Inflammatory macrophage (primary cell): ENCODE measurements at places on chromosomes 16 and 17.

DNA sequence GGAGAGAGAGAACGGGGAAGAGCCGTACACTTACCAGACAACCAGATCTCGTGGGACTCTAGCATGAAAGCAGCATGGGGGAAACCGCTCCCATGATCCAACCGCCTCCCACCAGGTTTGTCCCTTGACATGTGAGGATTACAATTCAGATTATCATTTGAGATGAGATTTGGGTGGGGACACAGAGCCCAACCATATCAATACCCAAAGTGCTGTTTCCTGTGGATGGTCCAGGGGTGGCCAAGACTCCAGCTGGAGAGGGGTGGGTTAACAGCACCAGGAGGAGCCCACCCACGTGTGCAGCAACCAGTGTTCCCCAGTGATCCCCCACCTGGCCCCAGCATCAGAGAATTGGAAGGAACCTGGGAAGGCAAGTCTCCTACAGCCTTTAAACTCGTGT lies 50.2 kb upstream of the CMIP start:
- DNase-seq = no peak

DNA sequence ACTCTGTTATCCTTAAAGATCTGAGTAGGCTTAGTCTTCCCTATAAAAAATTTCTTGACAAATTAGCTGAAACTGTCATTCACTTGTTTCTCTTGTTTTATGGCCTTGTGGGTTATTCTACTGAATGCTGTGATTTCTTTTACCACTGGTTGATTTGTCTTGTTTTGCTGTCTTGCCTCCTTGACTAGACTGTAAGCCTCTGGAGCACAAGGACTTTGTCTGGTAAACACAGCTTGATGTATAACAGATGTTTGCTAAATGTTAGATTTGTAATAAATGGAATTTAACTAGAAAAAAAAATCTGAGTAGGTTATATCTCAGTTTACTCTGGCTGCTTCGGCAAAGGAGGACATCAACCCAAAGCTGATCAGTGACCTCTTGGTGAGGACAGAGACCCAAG lies 21.6 kb downstream of the VAC14 start:
- no peak for DNase-seq

GRCh38 chr16:71894229-71894920 lies 956 bp upstream of the IST1 start:
- peak; percentile 66 for DNase-seq

GRCh38 chr16:73049511-73049910 lies 1.6 kb upstream of the ZFHX3 start:
- DNase-seq = no peak

DNA sequence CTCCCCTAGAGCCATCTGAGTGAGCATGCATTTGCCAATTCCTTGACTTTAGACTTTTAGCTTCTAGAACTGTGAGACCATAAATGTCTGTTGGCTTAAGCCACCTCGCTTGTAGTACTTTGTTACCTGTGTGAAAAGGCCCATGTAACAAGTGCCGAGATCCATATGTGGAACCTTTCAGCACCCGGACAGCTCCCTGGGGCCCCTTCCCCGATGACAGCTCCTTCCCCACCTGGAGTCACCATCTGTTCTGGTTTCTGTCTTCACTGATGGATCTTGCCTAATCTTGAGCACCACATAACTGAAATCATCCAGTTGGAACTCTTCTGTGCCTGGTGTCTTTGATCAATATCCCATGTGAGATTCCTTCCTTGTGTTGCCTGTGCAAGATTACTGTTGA lies 78.9 kb upstream of the EEF2KMT start:
- no peak for DNase-seq

GRCh38 chr17:28133562-28133970 lies 91.1 kb downstream of the NLK start:
- no peak for DNase-seq

GRCh38 chr17:33674685-33675084 lies 381.6 kb upstream of the ASIC2 start:
- DNase-seq = peak; percentile 49

GRCh38 chr16:62863139-62863538 lies 826.9 kb upstream of the CDH8 start:
- DNase-seq = no peak

DNA sequence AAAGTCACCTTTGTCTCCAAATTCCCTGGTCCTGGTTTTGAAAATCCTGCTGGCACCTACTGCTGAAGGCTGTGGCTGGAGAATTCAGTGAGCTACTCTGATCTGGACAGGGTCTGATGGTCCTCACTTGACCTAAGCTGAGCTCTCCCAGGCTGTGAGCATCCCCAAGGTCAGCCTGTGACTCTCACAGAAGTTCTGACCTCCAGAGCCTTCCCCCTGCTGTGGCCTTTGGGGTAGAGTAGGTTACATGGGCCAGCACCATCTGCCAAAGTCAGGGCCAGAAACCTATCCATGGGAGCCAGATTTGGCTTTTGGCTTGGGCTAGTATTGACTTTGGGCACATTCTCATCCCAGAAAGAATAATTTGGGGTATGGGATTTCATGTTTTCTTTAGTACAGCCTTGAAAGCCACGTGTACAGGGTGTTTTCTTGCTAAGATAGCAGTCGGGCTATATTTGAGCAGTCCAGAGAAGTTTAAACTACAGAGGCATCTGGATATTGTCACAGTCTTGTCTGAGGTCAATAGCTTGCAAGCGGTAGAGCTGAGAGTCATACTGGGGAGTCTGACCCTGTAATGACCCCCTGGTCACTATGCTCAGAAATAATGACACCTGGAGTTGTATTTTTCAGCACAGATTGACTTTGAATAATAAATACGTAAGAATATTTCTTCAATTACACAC lies 6.2 kb upstream of the AGRP start:
- no peak for DNase-seq

- peak; percentile 55 for DNase-seq
Measured at GRCh38 chr17:57752031-57752905, 7.2 kb upstream of the CCDC182 start.

GRCh38 chr17:27338536-27338985 lies 44.6 kb downstream of the WSB1 start:
- DNase-seq = no peak
